WERI-Rb-1 (cell line): ENCODE measurements at places on chromosomes 12 and 14.

- no peak for DNase-seq
Measured at GRCh38 chr12:43277651-43278540, 274.1 kb downstream of the ADAMTS20 start.

- DNase-seq: no peak
Measured at GRCh38 chr12:15256761-15257160, 35.5 kb upstream of the RERG start.

DNA sequence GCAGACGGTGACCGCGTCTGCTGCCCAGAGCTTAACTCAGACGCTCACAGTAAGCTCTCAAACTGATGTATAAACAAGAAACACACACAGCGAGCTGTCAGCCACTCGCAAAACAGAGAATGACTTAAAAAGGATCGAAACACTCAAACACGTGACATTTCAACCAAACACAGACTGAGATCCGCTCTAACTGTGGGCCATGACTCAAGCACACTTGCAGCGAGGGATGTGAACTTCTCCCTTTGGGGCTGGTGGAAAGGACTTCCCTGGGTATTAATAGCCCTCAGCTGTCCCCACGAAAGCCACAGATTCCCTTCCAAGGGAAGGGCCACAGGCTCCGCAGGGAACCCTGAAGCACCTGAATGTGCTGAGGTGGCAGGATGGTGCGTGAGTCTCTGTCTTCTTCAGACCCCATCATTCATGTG is 29.1 kb downstream of the CCDC88C start:
- DNase-seq: peak; percentile 79

GRCh38 chr12:2267703-2268470 is 215.1 kb downstream of the CACNA1C start:
- DNase-seq: no peak

GRCh38 chr12:28941248-28941647 is 207.8 kb upstream of the FAR2 start:
- no peak for DNase-seq

DNA sequence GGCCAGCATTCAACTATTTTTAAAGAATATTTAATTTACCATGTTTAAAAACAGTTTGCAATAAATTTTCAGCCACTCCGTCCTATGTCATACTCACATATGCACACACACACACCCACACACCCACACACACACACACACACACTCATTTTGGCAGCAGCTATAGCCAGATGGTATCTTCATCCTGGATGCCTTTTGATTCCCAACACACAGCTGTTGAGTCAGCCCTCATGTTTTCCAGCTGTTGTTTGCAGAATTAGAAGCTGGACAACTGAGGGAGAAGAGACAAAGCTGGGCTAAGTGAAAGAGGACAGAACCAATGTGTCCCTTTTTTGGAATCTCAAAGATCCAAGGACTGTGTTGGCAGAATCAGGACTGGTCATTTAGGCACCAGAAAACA is 80.0 kb upstream of the EGLN3 start:
- no peak for DNase-seq

GRCh38 chr12:31588976-31589375 is 2.0 kb downstream of the DENND5B start:
- DNase-seq: no peak

- DNase-seq: peak; percentile 51
Measured at GRCh38 chr14:75476274-75476995, 45.8 kb upstream of the BATF start.

GRCh38 chr12:65565601-65566560 is 258.4 kb upstream of the HMGA2 start:
- no peak for DNase-seq

DNA sequence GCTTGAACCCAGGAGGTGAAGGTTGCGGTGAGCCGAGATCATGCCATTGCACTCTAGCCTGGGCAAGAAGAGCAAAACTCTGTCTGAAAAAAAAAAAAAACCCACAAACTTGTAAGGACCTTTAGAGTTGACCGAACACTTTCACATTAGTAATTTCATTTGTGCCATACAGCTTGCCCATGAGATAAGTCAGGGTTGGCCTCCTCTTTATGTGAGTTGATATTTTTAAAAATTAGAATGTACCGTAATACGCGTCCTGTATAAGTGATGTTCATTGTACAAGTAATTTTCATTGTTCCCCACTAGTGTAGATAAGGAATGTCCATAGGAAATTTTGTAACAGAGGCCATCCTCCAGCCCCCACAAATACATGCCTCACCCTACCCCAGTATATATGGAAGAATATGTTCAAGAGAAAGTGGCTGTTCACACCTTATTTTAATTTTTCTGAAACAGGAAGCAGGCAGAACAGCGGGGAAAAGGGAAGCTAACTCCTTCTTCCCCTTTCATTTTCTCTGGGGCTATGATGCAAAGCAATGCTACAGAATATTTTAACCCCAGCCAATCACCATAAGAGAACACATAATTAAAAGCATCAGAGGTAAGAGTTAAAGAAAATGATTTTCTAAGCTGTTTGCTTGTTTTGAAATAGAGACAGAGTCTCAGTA is 31.9 kb upstream of the HIF1A start:
- no peak for DNase-seq

DNA sequence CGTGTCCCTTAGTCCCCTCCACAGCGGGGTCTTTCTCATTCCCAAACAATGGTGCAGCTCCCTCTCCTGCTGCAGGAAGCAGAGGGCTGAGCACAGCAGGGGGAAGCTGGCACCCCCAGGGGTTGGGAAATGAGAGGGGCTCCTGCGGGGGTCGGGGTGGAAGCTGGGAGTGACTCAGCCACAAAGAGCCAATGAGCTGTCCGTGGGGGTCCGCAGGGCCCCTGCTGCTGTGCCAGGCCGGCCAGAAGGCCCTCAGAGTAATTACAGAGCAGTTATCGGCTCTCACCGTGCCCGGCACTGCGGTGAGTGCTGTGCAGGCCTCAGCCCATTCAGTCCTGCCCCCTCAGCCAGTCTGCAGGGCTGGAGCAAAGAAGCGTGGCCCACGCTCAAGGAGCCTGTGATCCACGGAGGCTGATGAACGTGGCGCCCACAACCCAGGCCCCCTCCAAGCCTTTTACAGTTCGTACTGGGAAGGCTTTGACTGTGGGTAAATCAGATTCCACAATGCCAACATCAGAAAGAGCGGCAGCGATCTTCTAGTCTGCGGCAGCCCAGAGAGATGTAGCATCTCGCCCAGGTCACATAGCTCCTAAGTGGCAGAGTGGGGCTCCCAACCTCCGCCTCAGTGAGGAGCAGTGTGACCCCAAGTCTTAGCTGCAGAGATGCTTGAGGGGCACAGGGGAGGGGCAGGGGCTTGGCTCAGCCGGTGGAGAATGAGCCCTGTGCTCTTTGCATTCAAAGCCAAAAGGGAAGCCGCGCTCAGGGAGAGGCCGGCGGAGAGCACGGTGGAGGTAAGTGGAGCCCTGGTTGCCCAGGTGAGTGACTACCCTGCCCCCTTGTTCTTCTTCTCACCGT is 43.4 kb downstream of the SLC6A12 start:
- DNase-seq: no peak

GRCh38 chr12:67940780-67941243 is 48.4 kb upstream of the IFNG-AS1 start:
- peak; percentile 10 for DNase-seq

GRCh38 chr12:46160101-46160980 is 108.5 kb downstream of the SLC38A1 start:
- DNase-seq: no peak

- no peak for DNase-seq
Measured at GRCh38 chr14:100135784-100136183, 23.7 kb downstream of the DEGS2 start.

- DNase-seq: no peak
Measured at GRCh38 chr12:45789025-45789424, 59.5 kb downstream of the ARID2 start.

- no peak for DNase-seq
Measured at GRCh38 chr12:16685107-16685506, 79.1 kb upstream of the LMO3 start.
